ENCODE measurements at places on chromosomes 7 and 10. TPM values are rescaled to one million over a fixed set of nuclear protein-coding genes. Genes with fewer than 3 reads are reported as not detected.

GRCh38 chr7:41164440-41164839 is 538.5 kb downstream of the INHBA start:
- peak; percentile 72 for DNase-seq

Gene IGF2BP3
- total RNA-seq: 9.1 TPM

DNA sequence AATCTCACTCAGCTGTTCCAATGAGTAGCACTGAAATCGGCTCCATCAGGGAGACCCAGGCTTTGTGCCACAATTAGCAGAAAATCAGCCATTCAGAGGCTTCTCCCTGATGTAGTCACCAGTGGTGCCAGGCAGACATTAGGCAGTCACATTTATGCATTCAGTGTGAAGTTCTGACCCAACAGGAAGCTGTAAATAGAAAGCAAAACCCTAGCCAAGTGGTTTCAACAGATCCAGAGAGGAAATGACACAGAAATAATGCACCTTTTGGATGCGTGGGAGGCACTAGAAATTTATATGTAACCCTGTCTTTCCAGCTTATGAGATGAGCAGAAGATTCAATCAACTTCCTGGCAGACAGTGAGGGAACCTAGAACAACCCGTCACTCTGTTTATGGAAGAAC is 186.4 kb downstream of the PDE1C start:
- peak; percentile 23 for DNase-seq

DNA sequence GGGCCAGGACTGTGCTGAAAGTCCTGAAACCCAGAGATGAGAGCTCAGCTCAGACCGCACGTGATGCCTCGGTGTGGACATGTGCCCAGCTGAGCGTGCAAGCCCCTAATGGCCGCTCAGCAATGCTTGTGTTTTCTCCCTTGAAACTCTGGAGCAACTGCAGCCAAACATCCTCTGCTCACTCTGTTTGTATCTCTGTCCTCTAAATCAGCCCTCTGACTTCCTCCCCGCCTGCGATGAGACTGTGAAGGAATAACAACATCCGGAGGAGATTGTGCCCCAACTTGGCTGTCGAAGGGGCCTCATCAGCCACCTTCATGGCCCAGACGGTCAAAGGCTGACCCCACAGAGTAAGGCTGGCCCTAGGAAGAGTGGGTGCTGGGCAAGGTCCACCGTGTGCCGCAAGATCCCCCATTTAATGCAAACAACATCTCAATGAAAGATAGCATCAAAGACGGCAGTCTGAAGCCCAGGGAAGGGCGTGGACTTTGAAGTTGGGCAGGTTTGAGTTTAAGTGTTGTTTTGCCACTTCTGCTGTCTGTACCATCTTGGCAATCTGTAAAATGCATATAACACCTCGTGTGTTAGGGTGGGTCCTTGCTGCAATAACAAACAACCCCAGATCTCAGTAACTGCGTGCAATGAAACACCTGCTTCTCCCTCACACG is 39.9 kb downstream of the CALML3 start:
- DNase-seq: no peak

- no peak for DNase-seq
Measured at GRCh38 chr10:34766811-34767494, 48.1 kb downstream of the PARD3 start.

DNA sequence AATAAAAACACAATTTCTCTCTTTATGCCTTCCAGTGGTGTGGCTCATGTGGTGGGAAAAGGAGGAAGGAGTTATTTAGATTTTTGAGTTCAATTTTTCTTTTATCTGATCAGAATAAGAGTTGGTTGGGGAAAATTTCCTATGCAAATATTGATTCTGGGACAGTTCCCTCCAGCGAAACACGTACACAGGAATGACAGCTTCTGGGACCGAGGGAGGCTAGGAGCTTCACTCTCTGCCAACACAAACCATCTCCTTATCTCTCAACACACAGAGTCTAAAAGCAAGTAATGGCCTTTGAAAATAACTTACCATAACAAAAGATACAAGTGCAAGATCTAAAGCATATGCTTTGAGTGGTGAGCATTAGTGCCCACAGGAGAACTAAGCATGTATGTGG is 122.7 kb downstream of the RAPGEF5 start:
- DNase-seq: no peak

- no peak for DNase-seq
Measured at GRCh38 chr10:86613905-86614304, 40.4 kb upstream of the OPN4 start.

Gene RPS24
- total RNA-seq: 1,478 TPM

Gene PKD1L1
- total RNA-seq: 0.43 TPM

- DNase-seq: peak; percentile 89
Measured at GRCh38 chr10:22436893-22437619, 91.8 kb downstream of the SPAG6 start.

DNA sequence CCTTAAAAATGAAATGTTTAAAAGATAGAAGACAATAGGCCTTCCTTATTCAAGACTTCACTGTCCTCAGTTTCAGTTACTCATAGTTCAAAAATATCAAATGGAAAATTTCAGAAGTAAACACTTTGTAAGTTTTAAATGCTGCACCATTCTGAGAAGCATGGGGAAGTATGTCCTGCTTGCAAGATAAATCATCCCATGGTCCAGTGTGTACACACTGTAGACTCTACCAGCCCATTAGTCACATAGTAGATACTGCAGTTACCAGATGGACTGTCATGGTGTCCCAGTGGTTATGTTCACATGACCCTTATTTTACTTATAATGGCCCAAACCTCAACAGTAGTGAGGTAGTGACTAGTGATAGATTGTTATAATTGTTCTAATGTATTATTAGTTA is 69.5 kb downstream of the PTPN12 start:
- DNase-seq: no peak

GRCh38 chr7:145105561-145105960 is 269.7 kb upstream of the TPK1 start:
- DNase-seq: no peak
